Right atrium auricular region (tissue), 2 donors: ENCODE measurements at places on chromosomes 6 and 20. TPM values are rescaled to one million over a fixed set of nuclear protein-coding genes. Genes with fewer than 3 reads are reported as not detected.

MAS1 gene
- not detected for total RNA-seq

GRCh38 chr20:63433756-63434531, 38.5 kb downstream of the KCNQ2 start:
- no peaks in the 10 kb centered on the region for H3K36me3 ChIP-seq
- no peak overlapping the region for H3K27ac ChIP-seq
- DNase-seq: no peak
- no peaks in the 10 kb centered on the region for H3K4me1 ChIP-seq
- no peaks in the 10 kb centered on the region for H3K27me3 ChIP-seq
- no peak overlapping the region for H3K4me3 ChIP-seq

GRCh38 chr6:90350689-90351554, 54.3 kb upstream of the BACH2 start:
- no peaks in the 10 kb centered on the region for H3K4me1 ChIP-seq
- DNase-seq: no peak
- H3K4me3 ChIP-seq: no peak overlapping the region
- H3K27ac ChIP-seq: no peak overlapping the region
- no peaks in the 10 kb centered on the region for H3K36me3 ChIP-seq

- no peak for DNase-seq
- no peak overlapping the region for H3K4me3 ChIP-seq
- H3K27ac ChIP-seq: peak overlapping the region; percentile 98
- H3K36me3 ChIP-seq: peaks cover 38% of the 10 kb centered on the region
- H3K27me3 ChIP-seq: no peaks in the 10 kb centered on the region
Measured at GRCh38 chr20:34985461-34986310, 30.0 kb downstream of the MYH7B start.

DNA sequence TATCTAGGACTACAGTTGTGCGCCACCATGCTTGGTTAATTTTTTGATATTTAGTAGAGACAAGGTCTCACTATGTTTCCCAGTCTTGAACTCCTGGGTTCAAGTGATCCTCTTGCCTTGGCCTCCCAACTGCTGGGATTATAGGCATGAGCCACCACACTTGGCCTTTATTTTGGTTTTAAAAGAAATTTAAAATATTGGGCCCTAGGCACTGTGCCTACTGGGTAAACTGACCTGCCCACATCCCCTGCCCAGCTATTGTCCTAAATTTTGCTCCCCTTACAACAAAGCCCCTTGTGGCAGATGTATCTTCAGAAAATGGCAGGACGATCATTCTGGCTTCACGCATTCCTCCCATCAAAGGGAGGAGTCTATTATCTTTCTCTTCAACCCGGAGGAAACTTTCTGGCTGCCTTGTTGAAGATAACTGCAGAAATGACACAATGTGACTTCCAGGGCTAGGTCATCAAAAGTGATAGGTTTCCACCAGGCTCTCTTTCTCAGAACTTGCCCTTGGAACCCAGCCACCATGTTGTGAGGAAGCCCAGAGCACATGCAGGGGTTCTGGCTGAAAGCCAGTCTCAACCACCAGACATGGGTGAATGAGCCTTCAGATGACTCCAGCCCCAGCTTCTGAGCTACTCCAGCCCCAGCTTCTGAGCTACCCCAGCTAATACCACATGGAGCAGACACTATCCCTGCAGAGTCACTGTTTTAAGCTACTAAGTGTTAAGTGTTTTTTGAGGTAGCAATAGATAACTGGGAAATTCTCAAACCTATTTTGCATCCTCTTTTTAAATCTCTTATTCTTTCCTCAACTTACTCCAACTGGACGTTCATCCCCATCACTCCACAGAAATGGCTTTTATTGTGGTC, 4.6 kb upstream of the GUCA1B start:
- DNase-seq: no peak
- no peak overlapping the region for H3K4me3 ChIP-seq
- no peak overlapping the region for H3K27ac ChIP-seq
- H3K27me3 ChIP-seq: no peaks in the 10 kb centered on the region

DNA sequence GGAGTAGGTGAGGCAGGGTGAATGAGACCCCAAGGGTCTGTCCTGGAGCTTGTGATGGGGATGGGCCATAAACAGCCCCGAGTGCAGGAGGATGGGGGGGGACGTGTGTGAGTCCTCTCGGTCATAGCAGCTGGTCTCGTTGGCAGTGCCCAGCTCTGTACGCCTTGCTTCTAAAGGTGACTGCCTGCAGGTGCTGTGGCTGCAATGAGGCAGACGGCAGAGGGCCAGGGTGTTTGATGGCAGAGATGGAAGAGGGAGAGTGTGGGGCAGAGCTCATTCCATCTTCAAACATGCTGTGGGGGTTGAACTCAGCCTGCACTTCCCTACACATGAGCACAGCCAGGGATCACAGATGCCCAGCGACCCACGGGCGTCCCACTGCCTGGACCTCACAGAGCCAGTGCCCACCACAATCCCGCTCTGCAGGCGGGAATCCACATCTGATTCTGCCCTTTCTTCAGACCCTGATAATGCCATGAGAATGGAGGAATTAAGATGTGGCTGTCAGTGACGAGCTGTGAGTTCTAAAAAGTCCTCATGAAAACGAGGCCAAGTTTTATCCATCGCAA, 123.3 kb upstream of the CDH4 start:
- DNase-seq: no peak
- H3K4me3 ChIP-seq: no peak overlapping the region
- no peaks in the 10 kb centered on the region for H3K36me3 ChIP-seq
- no peaks in the 10 kb centered on the region for H3K27me3 ChIP-seq
- no peaks in the 10 kb centered on the region for H3K4me1 ChIP-seq

DNA sequence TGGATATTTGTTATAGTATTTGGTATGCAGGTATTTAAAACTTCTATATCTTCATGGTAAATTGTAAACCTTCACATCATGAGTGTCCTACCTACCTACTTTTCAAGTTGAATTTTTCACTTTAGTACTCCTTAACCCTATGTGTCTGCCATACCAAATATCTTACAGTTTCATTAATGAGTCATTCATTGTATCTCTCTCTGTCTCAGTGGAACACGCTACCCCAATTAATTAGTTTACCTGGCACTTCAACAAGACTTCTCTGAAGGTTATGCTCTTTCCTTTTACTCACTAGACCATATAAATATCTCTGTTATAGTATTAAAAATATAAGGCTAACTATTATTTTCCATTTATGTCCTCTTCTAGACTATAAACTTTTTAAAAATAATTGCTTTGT, 123.9 kb upstream of the GJE1 start:
- H3K4me3 ChIP-seq: no peak overlapping the region
- no peaks in the 10 kb centered on the region for H3K27me3 ChIP-seq
- no peak overlapping the region for H3K27ac ChIP-seq
- no peaks in the 10 kb centered on the region for H3K36me3 ChIP-seq
